ENCODE measurements at places on chromosomes 5 and 9.

GRCh38 chr5:178540526-178540925, 49.7 kb downstream of the COL23A1 start:
- DNase-seq: no peak

- DNase-seq: no peak
Measured at GRCh38 chr5:124302533-124302932, 443.9 kb downstream of the ZNF608 start.

- DNase-seq: no peak
Measured at GRCh38 chr9:133876836-133877235, 115.3 kb downstream of the VAV2 start.

DNA sequence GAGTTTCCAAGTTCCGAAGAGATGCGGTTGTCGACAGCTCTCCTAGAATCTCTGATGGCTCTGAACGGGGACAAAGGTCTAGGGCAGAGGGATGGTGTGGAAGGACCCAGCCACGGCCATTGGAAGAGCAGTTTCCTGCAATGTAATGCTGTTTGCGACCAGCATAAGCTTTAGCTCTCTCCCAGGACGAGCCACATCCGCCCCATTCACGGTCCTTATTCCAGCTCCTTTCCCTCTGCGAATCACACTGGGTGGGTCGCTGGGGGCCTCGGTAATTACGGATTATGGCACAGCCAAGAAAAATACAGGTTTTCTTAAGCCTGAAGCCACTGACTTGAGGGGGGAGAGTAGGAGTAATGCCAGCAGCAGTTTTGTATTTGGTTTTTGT, 22.7 kb downstream of the ANXA2R start:
- no peak for DNase-seq

- no peak for DNase-seq
Measured at GRCh38 chr5:121969660-121970295, 8.0 kb downstream of the SRFBP1 start.

DNA sequence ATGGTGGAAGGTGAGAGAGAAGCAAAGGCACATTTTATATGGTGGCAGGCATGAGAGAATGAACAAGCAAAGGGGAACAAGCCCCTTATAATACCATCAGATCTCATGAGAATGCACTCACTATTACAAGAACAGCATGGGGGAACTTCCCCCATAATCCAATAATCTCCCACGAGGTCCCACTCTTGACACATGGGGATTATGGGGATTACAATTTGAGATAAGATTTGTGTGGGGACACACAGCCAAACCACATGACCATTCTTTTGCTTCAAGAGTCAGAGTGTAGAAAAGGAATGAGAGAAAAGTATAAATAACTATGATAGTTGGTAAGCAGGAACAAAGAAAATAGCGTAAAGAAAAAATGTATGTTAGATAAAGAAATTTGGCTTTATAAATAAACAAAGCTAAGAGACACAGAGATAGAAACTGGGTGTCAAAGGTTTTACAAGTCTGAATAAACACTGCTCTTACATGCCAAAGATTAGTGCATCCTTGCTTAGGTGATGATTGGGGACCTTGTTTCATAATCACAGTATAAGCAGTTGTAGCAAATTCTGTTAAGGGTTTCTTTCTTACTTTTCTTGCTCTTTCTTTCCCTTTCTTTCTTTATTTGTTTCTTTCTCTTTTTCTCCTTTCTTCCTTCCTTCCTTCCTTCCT, 91.9 kb upstream of the PAPPA start:
- DNase-seq: no peak

- no peak for DNase-seq
Measured at GRCh38 chr5:60487885-60488442, 212.0 kb downstream of the DEPDC1B start.

- no peak for DNase-seq
Measured at GRCh38 chr5:88452820-88453219, 184.2 kb upstream of the TMEM161B start.

GRCh38 chr9:106478312-106478711, 384.7 kb upstream of the ZNF462 start:
- no peak for DNase-seq

DNA sequence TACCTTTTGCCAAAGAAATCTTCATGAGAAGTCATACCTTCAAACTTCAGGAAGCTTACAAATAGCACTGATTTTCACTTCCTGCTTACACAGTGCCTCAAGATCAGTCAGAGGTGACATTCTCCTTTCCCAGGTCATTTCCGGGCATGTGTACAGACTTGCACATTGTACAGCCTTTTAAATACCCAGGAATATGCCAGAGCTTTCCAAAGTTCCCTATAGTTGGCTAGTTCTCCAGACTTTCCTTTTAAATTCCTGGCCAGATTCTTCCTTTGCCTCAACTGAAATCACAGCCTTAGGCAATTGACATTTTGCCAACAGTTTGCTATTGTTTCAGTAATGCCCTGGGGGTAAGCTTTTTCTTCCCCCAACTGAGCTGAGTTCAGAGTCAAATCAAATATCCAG, 47.2 kb downstream of the RFX3 start:
- no peak for DNase-seq

DNA sequence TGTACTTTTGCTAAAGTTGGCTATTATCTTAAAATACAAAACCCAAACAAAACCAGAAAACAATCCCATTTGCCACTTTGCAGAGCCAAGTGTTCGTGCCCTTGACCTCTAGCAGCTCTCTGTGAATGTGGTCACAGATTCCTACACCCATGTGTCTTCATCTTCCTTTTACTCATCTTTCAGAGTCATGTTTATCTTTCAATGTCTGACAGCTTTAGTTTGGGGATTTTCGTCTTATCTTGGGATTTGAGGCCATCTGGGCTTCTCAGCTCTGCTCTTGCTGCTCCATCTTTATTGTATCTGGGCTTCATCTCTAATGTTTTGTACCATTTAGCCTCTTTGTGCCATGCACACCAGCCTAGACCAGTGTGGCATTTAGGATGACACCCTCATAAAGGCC, 81.0 kb downstream of the DAPK1 start:
- DNase-seq: no peak

- no peak for DNase-seq
Measured at GRCh38 chr9:130871395-130872062, 25.1 kb downstream of the QRFP start.

GRCh38 chr5:177370488-177371119, 12.9 kb downstream of the RGS14 start:
- DNase-seq: no peak

- no peak for DNase-seq
Measured at GRCh38 chr5:33482335-33482734, 41.6 kb downstream of the TARS1 start.

- peak; percentile 16 for DNase-seq
Measured at GRCh38 chr5:50727149-50727496, 60.7 kb downstream of the PARP8 start.

DNA sequence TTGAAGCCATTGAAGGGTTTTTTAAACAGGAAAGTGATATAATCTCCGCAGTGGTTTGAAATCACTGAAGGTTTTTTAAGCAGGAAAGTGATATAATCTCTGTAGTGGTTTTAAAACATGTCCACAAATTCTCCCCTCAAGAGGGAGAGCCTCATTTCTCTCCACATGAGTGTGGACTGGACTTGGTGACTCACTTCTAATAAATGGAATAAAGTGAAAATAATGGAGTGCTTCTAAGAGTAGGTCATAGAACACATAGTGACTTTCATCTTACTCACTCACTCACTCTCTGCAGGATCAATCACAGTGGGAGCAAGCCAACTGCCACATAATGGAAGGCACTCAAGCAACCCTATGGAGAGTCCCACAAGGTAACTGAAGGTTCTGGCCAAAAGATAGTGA, 12.0 kb downstream of the CTNNAL1 start:
- peak; percentile 26 for DNase-seq

DNA sequence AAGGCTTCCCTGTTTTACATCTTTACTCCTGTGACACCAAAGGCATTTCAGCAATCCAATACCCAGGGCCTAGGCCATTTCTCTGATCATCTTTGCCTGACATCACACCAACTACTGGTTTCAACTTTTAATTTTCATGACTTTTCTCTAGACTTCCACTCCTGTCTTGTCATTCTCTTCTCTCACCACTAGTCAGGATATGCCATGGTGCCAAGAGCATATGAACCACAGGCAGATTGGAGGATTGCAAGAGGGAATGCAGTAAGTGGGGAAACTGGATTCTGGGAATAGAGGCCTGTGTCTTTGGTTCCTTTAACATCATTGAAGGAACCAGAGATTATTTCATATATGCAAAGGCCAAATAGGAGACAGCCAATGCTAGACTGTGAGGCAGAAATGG, 69.3 kb downstream of the ANKRD31 start:
- DNase-seq: no peak

GRCh38 chr5:54093861-54094260, 216.5 kb downstream of the ARL15 start:
- no peak for DNase-seq

- DNase-seq: no peak
Measured at GRCh38 chr5:63055421-63055820, 476.8 kb downstream of the LRRC70 start.

GRCh38 chr9:72205513-72205912, 56.3 kb downstream of the GDA start:
- DNase-seq: no peak

- DNase-seq: no peak
Measured at GRCh38 chr5:138946241-138946623, 71.1 kb upstream of the LRRTM2 start.

DNA sequence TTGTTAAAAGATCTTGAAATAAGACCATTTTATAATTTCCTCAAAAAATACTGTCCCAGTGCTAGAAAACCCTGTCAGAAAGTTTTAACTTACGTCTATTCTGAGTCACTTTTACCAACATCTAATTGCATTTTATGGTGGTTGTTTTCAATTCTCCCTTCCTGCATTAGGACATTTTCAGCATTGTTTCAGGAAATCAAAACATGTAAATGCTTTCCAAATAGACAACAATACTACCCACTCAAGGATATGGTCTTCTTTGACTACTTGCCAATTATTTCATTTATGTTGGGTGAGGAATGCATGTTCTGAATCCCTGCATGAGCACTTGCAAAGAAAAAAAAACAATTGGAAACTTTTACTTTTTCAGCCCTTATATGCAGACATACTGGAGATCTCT, 284.6 kb upstream of the PDE4D start:
- no peak for DNase-seq

DNA sequence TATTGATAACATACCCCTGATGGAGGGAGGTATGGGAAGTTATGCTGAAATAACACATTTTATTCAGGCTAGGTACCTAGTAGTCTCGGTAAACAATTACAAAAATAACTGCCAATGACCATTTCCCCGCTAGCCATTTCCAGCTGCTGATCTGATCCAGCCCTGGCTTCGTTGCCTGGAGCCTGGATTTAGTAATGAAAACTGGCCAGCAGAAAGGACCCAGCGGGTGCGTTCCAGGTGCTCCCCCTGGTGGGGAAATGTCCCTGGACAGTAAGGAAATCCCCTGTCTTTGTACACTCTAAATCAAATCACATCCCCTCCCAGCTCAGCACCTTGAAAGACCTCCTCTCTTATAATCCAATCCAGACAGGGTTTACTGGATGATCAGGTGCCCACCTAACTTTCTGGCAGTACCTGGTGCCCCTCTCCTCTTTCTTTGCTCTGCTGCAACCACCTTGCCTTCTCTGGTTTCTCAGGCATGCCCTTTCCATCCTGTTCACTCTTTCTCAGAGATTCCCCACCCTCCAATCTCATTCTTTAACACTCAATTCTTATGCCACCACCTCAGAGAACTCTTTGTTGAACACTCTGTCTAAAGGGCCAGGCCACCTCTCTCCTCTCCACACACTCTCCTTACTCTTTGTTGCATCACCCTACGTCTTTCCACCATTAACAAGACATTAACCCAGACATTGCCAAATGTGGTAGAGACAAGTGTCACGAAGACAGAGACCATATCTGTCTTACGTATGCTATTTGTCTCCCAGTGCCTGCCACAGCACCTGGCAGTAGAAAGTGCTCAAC, 50.1 kb upstream of the SMAD5 start:
- no peak for DNase-seq

DNA sequence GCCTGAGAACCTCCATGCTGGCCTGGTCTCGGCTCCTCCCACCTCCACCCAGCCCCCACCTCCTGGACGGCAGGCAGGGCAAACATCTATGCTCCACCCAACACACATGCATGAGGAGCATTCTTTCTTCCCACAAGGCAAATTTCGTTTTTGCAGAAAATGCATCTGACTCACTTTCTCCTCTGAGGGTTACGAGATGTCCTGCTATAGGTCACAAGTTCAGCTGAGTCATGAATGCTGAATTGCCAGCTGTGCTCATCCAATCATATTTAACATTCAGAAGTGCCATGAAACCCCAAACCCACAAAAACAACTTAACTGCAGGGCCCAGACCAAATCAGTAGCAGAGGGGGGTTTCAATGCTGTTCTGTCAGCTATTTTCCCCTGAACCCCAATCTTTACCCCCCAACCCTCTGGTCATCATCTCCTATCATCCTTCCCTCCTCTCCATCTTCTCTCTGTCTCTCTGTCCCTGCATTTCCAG, 39.0 kb upstream of the OSMR start:
- DNase-seq: no peak

DNA sequence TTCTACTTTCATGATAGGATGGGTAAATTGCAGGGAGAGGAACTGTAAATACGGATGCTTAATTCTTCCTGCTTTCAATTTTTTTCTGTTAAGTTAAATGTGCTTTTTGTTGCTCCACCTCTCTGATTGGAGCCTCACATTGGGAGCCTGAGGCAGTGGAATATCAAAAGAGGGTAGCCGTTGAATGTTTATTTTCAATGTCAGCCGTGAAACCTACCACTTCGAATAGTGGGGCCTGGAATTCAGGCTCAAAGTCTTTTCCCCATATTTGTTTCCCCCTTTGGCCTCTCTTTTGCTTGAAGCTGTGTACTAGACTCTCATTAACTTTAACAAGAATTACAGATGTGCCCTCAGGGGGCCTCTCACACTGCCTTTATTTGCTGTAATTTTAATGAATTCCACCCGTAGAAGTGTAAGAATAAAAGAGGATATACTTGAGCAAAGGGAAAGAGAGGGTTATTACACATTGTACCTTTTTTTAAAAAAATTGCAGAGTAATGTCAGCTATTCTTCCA, 29.0 kb downstream of the PSAT1 start:
- no peak for DNase-seq

GRCh38 chr9:91303741-91304415, 57.8 kb downstream of the AUH start:
- DNase-seq: no peak
